ENCODE measurements at places on chromosomes 1 and 21.
A peak's percentile ranks its signal among the peaks of the same experiment; 100 is the strongest.

- DNase-seq = no peak
Measured at GRCh38 chr1:21321963-21322680, 31.9 kb upstream of the ECE1 start.

DNA sequence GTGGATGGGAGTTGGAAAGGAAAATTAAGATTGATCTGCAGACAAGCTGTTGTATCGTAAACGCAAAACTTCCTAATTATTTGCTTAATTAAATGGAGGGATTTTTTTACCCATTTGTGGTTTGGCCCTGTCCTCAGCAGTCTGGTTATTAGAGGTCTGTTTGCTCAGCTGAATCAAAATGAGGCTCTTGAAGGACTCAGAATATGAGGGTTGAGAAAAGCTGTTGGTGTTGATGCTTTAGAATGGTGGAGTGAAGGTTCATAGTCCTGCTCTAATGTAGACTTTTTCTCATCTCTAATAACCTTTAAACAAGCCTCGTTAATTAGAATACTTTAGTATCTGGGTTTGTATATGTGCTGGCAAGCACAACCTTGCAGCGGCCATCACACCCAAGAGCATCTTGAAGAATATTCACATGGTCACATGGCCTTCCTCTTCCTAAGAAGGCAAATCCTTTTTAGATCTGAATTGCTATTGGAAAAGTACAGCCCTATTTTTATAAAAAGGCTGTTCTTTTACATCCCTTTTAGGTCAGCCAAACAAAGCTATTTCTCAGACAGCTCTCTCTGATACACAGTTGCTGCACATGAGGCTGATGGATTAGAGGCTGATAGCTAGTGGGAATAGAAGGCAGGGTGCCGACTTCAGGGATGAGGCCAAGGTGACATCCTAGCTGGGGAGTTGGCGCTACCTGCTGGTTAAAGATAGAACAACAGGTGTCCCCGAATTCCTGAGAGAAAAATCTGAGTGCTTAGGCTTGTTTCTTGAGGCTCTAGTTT, 53.8 kb downstream of the MACF1 start:
- peak; percentile 53 for DNase-seq

- no peak for DNase-seq
Measured at GRCh38 chr1:94207695-94208094, 29.7 kb downstream of the ARHGAP29 start.

DNA sequence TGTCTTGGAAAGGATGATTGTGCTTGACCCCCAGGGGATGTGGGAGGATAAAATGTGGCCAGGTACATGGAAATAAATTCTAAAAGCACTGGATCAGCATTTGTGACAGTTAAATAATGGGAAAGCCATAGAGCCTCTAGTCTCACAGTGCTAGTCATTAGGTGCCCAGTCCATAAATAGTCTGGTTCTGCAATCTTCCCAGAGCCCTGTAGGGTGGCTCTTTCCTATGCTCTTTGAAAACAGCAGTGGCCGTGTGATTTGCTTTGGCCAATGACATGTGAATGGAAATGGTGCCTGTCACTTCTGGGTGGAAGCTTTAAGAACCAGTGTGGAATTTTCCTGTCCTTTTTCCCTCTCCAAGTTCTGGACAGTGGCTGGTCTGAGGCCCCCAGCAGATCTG, 113.2 kb downstream of the TRABD2B start:
- DNase-seq = no peak

- no peak for DNase-seq
Measured at GRCh38 chr1:233109096-233109495, 158.7 kb downstream of the NTPCR start.

Data from effector CD8-positive, alpha-beta T cell (primary cell).